NCI-H774 (cell line): ENCODE measurements at places on chromosomes 6 and 20.

GRCh38 chr6:165245701-165246100, 63.7 kb downstream of the C6orf118 start:
- DNase-seq: no peak

DNA sequence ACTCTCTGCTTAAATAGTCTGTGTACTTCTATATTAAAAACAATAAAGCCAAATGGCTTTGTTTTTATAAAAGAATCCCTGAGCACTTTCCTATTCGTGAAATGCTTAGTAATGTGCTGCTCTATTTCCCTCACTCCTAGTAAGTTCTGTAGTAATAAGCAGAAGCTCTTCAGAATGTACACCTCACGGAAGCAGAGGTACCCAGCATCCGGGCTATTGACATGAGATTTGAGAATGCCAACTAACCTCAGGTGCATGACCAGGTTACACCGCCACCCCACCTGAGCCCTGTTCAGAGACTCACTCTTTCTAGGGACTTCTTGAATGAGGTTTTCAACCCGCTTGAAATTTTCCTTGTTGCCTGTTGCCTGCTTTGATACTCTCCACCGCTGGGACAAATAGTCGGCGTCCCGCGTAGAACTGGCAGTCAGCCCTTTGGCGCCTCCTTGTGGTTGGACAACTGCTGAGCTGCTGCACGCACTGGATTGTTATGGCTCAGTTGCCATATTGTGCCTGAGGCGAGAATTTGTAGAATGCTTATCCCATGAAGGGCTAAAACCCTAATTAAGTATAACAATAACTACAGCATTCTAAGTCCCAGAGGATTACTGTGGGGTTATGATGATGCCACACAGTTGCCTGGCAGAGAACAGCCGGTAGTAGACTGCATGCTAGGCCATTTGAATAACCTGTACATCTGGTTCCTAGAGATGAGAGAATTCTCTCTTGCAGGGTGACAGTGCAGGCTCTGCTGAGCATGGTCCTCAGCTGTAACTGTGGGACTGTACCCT, 95.4 kb downstream of the KHDC1L start:
- DNase-seq: peak; percentile 76

DNA sequence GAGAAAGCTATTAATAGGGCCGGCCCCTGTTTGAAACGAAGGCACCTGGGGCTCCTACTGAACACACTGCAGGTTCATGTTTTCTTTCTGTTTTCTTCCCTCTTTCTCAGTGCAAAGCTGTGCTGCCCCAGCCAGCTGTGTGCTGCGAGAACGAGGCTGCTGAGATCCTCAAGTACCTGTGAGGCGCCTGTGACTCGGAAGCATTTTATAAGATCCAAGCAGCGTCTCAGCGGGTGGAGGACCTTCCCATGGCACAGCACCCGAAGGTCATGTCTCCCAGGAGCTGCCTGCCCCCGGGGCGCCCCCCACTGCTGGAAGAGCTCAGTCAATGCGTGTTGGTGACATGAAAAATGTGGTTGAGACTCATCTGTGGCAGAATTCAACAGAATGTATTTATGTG, 66.3 kb downstream of the SMOC2 start:
- DNase-seq: peak; percentile 38

DNA sequence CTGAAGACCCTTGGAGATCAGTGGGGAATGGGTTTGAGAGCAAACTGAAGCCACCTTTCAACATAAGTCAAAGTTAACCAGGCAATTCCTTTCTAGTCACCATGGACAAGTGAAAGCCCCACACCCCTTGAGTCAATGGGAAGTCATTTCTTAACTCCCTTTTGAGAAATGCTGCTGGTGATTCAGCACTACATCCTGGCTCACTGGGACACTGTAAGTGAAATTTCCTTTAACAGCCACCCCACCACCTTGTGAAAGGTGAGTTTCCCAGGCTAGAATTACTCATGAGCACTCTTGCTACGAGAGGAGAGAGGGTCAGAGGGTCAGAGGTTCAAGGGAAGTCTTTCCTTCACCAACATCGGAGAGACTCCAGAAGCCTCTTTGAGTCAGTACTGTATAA, 93.3 kb upstream of the MARCKS start:
- no peak for DNase-seq

- DNase-seq: no peak
Observed at GRCh38 chr6:12845224-12846004, 128.8 kb downstream of the PHACTR1 start.
